ENCODE measurements at places on chromosomes 7 and 10. TPM values are rescaled to one million over a fixed set of nuclear protein-coding genes. Genes with fewer than 3 reads are reported as not detected.

Gene CCDC146
- polyA plus RNA-seq: 3.9 TPM

Gene MINDY4
- 0.93 TPM for polyA plus RNA-seq

Gene SLC26A3
- 0.49 TPM for polyA plus RNA-seq

Gene RADIL
- 0.21 TPM for polyA plus RNA-seq

Gene FAM25G
- polyA plus RNA-seq: not detected

Gene DYNC1I1
- polyA plus RNA-seq: 0.30 TPM

- DNase-seq: peak; percentile 28
Measured at GRCh38 chr7:45980181-45980905, 59.3 kb upstream of the IGFBP3 start.

DNA sequence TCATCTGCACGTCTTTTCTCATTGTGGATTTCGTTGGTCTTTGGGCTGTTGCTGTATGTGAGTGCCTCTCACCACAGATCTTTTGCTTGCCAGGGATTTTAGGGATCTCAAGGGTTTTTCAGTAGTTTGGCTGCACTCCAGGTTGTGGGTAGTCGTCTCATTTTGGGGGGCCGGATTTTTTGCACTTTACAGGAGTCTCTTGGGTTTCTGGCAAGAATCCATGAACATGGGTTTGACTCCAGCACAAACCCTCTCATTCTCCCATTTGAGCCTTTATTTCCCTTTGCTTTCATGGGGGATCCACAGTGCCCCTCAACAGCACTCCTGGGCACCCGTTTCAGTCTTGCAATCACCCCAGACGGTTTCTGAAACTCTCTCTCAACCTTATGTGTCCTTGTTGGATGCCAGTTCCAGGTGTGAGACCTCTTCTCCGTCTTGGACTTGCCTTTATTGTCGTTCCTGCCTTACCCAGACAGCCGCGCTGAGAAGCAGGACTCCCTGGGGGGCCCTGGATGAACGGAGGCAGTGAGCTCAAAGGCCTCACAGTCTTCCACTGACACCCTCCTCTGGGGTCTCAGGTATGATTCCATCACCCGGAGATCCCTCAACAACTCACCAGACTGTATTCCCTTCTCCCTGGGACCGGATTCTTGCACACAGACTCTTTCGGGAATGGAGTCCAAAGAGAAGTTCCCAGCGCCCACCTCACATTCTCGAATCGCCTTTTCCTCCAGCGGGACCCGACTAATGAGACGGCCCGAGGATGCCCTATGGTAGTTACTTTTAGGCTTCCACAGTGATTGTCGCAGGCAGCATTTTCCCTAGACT, 18.8 kb upstream of the ZNF273 start:
- peak; percentile 20 for DNase-seq

GRCh38 chr10:351770-352334, 216.6 kb downstream of the ZMYND11 start:
- no peak for DNase-seq

DNA sequence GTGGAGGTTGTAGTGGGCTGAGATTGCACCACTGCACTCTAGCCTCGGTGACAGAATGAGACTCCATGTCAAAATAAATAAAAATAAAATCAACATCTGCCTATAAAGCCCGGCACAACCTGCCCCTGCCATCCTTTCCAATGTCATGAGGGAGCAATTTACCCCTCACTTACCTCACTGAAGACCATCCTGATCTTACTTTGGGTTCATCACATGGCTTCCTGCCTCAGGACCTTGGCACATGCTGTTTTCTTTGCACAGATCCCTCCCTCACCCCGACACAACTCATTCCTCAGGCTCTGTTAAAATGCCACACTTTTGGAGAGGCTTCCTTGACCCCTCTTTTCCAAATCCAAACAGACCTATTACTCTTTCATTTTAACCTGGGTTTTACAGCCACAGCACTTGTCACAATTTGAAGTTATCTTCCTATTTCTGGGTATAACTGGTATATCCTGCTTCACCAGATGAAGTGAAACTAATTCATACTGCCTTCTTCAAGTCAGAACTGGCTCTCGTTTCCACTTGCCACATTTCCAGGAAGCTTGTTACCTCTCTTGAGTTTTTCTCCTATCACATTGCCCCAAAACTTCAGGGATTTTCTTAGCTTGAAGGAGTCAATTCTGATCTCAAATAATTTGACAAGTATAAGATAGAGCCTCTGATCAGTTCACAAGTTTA, 69.3 kb upstream of the PARD3 start:
- DNase-seq: no peak

DNA sequence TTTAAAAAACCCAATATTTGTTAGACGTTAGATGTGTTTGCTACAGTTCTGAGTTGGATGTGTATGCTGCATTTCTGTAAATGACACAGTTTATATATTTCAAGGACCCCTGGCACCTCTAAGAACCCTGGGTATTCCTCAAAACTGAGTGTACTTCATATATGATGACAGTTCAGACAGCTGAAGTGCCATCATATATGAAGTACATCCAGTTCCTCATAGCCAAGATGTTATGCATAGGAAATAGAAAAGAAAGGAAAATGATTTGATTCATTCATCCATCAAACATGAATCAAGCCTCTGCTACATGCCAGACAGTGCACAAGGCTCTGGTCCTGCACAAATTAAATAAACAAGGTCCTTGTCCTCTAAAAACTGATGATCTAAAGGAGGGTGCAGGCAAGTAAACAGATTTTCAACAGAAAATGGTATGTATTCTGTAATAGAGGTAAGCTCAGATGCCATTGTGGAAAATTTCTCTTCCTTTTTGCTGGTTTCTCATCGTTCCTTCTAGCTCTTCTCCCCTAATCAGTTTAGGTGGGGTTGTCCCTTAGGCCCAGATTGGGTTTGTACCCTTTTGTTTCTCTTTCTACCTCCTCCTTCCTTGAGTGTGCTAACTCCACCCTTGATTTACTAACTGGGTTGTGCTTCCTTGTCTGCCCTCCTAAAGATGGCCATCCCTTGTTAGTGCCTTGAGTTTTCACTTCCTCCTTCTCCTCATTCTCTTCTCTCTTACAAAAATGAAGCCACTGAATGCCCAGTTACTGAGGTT, 25.3 kb upstream of the SMIM30 start:
- DNase-seq: no peak

DNA sequence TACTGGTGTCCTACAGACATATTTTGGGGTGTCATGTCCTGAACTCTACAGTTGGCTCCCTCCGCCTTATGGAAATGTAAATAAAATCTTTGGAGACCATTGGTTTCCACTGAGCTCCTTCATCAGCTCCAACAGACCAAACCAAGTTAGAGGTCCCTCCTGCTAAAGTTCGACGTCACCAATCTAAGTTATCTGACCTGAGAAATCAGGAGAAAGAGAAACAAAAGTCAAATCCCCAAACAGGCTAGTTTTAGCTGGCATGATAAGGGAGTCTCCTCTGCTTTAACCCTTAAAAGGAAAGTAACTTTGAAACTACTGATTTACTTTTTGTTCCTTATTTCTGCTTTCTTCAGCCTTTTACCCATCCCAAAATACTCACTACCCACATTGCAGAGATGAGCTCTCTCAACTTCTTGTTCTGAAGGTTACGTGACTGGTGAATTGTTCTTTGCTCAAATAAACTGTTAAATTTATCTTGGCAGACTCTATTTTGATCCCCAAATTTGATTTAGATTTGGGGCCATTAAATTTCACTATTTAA, 39.9 kb downstream of the AVL9 start:
- no peak for DNase-seq

DNA sequence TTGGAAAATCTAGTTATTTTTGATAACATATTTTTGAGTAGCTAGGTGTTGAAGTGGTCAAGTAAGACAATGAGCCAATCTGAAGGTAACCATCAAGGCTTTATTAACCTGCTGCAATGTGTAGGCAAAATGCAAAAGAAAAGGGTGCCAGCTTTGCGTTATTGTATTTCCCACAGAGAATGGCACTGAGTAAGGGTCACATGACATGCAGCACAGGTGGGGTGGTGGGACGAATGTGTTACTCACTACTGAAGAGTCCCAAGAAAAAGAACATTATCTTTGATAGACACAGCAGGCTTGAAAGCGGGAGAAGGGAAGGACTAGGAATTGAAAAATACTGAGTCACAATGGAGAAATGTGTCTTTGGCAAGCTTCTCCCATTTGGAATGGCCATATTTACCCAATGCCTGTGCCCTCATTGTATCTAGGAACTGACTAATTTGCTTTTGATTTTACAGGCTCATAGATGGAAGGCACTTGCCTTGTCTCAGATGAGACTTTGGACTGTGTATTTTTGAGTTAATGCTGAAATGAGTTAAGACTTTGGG, 898.6 kb upstream of the POT1 start:
- no peak for DNase-seq

- DNase-seq: no peak
Measured at GRCh38 chr10:75502838-75503237, 71.4 kb downstream of the LRMDA start.

Data from liver (tissue), 10 donors.